ENCODE measurements at places on chromosomes 16 and 17. TPM values are rescaled to one million over a fixed set of nuclear protein-coding genes. Genes with fewer than 3 reads are reported as not detected.

GGT6 gene
- not detected for total RNA-seq

TBC1D3G gene
- not detected for total RNA-seq

TK2 gene
- total RNA-seq = 61.6 TPM

SLFN5 gene
- total RNA-seq = 82.6 TPM

RAMP2 gene
- 0.46 TPM for total RNA-seq

SEZ6L2 gene
- total RNA-seq = 65.5 TPM

IRX3 gene
- total RNA-seq = 0.10 TPM

TNFRSF13B gene
- total RNA-seq = not detected

SCNN1G gene
- total RNA-seq = not detected

LRRC59 gene
- 158 TPM for total RNA-seq

CRYBA1 gene
- not detected for total RNA-seq

KRTAP2-3 gene
- total RNA-seq = 0.56 TPM
